Glutamatergic neuron (in vitro differentiated cells): ENCODE measurements at places on chromosomes 16 and 17. TPM values are rescaled to one million over a fixed set of nuclear protein-coding genes. Genes with fewer than 3 reads are reported as not detected.

The KRTAP9-8 gene
- not detected for total RNA-seq

GRCh38 chr17:6439951-6440350, 4.3 kb upstream of the PIMREG start:
- no peaks in the 10 kb centered on the region for H3K36me3 ChIP-seq
- H3K4me3 ChIP-seq, result no peak overlapping the region
- H3K27ac ChIP-seq, result no peak overlapping the region
- peaks cover 8% of the 10 kb centered on the region for H3K4me1 ChIP-seq
- peaks cover 2% of the 10 kb centered on the region for H3K27me3 ChIP-seq

DNA sequence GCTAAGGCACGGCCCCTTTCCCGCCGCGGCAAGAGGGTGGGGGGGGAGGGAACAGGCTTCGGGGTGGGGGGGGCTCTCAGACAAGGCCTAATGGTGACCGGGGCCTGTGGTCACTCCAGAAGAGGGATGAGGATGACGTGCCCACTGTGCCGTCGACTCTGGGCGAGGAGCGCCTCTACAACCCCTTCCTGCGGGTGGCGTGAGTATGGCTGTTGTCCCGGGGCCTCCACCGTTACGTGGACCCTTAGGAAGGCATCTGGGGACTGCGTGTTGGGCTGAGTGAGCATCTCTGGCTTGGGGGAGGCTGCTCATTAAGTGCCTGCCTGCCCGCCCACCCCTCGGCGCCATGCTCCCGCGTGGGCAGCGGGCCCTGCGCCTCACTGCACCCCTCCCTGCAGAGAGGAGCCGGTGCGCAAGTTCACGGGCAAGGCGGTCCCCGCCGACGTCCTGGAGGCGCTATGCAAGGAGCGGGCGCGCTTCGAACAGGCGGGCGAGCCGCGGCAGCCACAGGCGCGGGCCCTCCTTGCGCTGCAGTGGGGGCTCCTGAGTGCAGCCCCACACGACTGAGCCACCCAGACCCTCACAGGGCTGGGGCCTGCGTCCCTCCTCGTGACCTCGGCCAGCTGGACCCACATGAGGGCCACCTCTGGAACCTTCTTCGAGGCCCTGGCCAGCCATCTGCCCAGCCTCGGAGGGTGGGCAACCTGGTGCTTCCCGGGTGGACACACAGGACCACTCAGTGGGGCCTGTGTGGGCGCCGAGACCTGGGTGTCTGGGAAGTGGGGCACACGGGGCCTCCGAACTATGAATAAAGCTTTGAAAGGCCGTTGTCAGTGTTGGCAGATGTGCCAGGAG, 2.2 kb downstream of the HAGHL start:
- no peak for DNase-seq
- no peak overlapping the region for H3K4me3 ChIP-seq
- H3K4me1 ChIP-seq, result no peaks in the 10 kb centered on the region
- peaks cover 6% of the 10 kb centered on the region for H3K27me3 ChIP-seq

DNA sequence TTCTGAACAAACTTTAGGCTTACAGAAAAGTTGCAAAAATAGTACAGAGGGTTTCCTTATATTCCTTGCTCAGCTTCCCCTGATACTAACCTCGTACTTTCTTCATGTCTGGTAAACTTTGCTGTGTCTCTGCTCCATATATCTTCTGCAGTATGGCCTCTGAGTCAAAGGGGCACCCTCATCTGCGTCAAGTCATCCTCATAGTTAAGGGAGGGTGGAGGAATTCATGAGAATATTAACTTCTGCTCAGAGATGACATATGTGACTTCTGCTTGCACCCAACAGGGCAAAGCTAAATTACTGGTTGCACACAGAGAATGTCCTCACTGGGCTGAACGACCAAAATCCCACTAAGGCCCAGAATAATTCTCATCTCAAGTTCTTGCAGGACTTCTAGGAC, 4.3 kb upstream of the CCL7 start:
- H3K27ac ChIP-seq, result no peak overlapping the region
- H3K27me3 ChIP-seq, result no peaks in the 10 kb centered on the region
- no peaks in the 10 kb centered on the region for H3K36me3 ChIP-seq

- peak; percentile 74 for DNase-seq
- peaks cover 9% of the 10 kb centered on the region for H3K4me1 ChIP-seq
- H3K4me3 ChIP-seq, result peak overlapping the region; percentile 77
- peaks cover 5% of the 10 kb centered on the region for H3K27me3 ChIP-seq
Observed at GRCh38 chr16:24670623-24671454, 58.6 kb upstream of the TNRC6A start.
